ENCODE measurements at places on chromosomes 7 and 10.

GRCh38 chr7:112792441-112792840 lies 2.2 kb upstream of the TMEM168 start:
- no peak for DNase-seq

GRCh38 chr10:107474650-107475049 lies 310.1 kb upstream of the SORCS1 start:
- DNase-seq = no peak

- DNase-seq = no peak
Measured at GRCh38 chr10:29857843-29858701, 201.3 kb downstream of the JCAD start.

DNA sequence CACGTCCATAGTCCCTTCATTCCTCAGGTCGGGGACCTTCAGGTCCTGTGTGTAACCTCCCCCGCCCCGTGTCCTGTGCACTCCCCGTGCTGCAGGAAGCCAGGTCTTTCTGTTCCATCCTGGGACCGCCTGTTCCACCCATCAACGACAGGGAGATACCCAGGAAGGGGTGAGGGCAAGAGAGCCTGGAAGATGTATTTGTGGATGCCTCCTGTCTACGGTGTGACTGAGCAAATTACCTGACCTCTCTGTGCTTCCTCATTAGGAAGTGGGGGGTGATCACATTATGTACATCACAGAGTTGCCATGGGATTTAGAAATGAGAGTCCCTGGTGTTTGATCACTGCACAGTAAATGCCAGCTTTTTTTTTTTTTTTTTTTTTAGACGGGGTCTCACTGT lies 46.3 kb downstream of the GRID2IP start:
- DNase-seq = no peak

- DNase-seq = no peak
Measured at GRCh38 chr7:5491251-5492019, 67.8 kb upstream of the TNRC18 start.

GRCh38 chr7:87171282-87171934 lies 19.2 kb downstream of the DMTF1 start:
- no peak for DNase-seq

DNA sequence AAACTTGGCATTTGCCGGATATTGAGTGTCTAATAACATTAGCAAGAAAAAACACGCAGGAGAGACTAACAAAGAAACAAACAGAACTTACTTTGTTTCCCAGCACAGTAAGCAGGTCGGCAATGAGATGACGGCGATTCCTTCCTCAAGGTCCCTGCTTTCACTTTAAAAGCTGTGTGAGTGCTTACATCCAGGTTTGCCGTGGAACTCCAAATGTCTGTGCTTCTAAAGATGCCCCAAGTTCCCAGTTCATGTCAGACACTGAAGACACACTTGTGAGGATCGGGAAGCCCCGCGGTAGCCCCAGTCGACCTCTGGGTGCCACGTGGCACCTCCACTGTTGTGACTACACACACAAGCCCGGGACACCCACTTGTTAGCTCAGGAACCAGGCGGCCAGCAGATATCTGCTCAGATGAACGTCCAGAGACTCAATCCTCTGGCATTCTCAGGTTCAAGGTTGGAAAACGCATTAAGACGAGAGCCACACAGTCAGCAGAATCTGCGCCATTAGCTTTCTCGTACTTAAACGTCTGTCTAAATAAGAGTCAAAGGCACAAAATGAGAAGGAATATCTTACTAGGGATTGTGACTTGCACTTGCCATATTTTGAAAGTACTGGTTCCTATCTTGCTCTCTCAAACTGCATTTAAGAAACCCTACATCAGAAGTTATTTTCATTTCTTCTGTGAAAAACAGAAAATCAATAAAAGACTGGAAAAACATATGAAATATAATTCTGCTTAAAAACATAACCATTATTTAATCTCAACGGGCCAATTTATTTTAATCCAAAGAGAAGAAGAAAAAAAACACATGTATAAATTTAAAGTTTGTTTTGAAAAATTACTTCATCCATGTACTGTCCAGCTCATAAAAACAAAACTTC lies 207.6 kb upstream of the KLF14 start:
- no peak for DNase-seq

GRCh38 chr7:151408839-151409666 lies 785 bp downstream of the WDR86 start:
- DNase-seq = no peak

- no peak for DNase-seq
Measured at GRCh38 chr10:108249940-108250339, 1085.4 kb upstream of the SORCS1 start.

GRCh38 chr7:22651534-22652243 lies 75.3 kb upstream of the IL6 start:
- peak; percentile 54 for DNase-seq

All from astrocyte of the cerebellum (primary cell).